ENCODE measurements at places on chromosomes 3 and 15.

DNA sequence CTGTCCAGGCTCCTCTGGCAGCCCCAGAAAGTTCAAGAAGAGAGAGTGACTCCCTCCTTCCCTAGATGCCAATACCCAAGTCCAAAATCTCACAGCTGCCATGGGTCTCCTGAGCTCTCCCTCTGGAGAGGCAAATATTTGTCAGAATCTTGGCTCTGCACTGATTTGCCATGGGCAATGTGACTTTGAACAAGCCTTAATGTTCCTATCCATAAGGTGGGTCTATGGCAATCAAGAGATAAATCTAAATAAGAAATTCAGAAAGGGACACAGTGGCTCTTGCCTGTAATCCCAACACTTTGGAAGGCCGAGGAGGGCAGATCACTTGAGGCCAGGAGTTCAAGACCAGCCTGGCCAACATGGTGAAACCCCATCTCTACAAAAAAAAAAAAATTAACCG lies 12.4 kb upstream of the WNT7A start:
- no peak for DNase-seq

- no peak for DNase-seq
These were observed 89.3 kb downstream of the PLSCR2 start for GRCh38 chr3:146380046-146380445.

DNA sequence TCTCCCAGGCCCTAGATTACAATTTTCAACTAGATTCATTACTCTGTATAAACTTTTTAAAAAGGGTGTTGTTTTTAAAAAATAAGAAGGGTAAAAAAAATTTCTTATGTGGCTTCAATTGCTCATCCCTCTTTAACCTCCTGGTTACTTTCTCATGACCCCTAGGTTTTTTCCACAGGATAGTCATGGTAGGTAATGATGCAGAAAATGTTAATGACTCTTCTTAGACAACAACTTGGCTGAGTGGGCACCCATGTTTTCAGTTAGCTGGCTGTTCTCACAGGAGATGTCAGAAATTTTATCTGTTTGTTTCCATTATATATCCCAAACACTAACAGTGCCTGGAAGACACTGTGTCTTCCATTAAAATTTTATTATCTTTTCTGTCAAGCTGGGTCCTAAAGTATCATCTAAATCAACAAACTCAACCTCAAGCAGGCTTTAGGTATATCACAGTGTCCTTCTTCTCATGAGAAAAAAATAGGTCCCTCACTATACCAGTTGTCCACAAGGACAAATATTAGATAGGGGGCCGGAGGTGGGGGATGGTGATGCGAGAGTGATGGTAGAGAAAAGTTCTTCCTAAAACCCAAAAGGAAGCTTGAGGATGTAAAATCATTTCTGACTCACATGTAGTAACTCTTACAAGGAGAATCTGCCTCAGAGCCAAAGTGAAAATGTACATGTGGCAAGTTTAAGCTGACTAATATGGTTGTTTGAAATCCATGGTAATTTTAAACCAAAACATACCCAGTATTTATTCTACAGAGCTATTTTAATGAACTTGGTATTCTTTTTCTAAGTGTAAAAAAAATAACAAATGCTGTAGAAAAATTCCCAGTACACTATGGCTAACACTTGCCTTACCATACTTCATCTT lies 43.3 kb downstream of the PLOD2 start:
- DNase-seq = peak; percentile 25

DNA sequence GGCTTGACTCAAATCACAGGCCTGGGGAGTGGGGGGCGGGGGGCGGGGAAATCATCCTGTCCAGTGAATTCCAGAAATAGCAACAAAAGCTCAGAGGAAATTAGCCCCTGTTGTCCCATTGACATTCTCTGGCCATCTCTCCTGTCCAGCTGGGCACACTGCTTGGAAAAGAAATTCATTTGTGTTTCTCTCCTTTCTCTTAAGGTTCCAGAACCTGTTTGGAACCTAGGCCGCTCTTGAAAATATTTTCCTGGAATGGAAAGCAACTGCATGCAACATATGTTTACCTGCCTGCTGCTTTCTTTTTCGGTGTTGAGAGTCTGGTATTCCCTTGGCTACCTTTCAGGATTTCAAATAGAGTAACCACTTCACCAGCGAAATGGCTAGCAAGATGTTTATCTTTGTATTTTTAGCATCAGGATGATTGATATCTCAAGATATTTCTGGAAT lies 169.0 kb downstream of the GHSR start:
- DNase-seq = peak; percentile 52

- no peak for DNase-seq
These were observed 94.7 kb downstream of the SSR3 start for GRCh38 chr3:156460206-156460611.

DNA sequence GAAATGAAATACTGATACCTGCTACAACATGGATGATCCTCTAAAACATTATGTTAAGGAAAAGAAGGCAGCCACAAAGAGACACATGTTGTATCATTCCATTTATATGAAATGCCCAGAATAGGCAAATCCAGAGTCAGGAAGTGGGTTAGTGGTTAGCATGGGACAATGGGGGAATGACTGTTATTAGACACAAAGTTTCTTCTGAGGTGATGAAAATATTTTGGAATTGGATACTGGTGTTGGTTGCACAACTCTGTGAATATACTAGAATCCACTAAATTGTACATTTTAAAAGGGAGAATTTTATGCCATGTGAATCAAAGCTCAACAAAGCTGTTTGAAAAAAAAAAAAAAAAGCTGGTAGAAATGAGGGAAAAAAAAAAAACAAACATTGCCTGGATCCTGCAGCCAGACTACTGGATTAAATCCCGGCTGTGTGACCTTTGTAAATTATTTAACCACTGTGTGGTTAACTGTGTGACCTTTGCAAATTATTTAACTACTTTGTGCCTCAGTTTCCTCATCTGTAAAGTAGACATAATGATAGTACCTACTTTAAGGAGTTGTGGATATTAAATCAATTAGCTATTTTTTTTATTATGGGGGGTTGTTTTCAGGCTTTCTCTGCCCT lies 75.6 kb upstream of the PRICKLE2 start:
- no peak for DNase-seq

DNA sequence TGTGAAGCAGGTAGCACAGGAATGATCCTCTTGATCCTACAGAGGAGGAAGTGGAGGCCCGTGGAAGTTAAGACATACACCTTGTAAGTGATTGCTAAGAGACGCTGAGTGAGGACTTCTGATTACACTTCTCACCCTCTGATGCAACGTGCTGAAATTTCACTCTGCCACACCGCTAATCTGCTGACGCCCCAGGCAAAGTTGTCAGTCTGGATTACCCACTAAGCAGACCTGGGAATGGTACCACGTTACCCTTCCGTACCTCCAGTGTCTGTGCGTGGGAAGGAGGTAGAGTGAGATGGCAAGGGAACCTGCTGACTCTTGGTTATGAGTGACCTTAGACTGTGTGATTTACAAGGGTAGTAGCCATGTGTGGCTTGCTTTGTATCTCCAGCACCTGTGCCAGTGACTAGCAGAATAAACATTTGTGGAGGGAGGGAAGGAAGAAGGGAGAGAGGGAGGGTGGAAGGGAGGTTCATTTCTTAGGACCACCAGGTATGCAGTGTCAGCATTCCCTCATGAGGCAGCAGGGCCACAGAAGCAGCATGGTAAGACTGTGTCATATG lies 115.0 kb downstream of the ALDH1A2 start:
- DNase-seq = no peak

- DNase-seq = no peak
These were observed 87.4 kb downstream of the ITPR1 start for GRCh38 chr3:4580346-4581123.

DNA sequence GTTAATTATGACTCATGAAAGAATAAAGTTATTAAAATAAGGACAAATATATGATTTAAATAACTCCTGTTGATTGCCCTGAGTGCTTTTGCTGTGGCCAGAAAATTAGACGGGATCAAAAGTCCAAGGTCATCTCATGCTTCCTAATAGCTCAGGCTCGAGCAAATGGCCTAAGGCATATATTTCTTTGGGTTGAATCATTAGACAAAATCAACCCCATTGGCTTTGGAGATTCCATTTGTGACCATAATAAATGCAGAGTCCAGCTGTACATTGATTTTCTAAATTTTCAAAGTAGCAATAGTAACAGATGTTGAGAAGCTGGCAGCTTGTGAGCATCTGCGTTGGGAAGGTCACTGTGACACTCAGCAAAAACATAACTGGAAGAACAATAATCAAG lies 464.5 kb upstream of the TGFBR2 start:
- DNase-seq = peak; percentile 53

DNA sequence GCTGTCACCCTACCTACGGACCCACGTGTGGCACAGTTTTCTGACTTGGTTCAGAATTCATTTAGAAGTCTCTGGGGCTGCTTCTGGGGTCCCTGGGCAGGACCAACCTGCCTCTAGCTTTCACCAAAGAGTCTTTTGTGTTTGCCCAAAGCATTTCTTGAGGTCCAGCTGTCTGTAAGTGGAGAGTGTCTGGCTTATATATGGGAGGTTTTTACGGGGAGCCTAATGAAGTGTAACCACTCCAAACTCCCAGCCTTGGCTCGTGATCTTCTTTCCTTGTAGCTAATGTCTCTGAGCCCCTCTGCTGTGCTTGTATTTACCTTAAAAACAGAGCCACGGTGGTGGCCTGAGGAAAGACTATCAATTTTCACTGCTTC lies 109.0 kb upstream of the CTDSPL start:
- peak; percentile 60 for DNase-seq

GRCh38 chr15:60761505-60761845 lies 282.5 kb upstream of the ICE2 start:
- DNase-seq = no peak

DNA sequence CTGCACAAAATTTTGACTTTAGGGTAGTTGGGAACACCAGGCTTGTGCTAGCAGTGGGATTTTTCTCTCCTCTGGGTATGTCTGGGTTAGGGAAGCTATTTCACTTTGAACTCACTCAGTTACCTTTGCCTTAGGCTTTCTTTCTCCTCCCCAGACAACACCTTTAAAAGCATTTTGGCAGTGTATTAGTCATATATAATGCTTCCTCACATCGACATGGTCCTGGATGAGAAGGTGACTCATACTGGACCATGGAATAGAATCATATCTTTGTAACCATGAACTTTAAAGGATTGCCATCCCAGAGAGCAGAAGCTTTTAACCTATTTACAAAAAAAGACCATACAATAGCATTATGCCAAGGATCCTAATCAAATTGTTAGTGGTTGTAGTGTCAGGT lies 2.7 kb downstream of the RYR3 start:
- no peak for DNase-seq

- DNase-seq = no peak
These were observed 625.8 kb upstream of the BCHE start for GRCh38 chr3:166462891-166463470.

DNA sequence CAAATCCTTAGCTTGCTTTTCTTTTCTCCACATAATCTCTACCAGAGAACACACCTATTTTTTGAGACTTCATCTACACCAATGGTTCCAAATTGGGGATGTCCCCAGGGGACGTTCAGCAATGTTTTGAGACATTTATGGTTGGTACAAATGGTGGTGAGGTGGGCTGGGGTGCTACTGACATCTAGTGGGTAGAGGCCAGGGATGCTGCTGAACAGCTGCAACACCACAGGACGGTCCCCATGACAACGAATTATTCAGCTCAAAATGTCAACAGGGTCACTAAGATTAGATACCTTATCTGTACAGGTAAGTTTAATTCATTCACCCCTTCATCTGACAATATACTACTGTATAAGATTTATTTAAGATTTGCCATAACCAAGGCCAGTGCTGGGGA lies 14.4 kb downstream of the GK5 start:
- DNase-seq = peak; percentile 51

DNA sequence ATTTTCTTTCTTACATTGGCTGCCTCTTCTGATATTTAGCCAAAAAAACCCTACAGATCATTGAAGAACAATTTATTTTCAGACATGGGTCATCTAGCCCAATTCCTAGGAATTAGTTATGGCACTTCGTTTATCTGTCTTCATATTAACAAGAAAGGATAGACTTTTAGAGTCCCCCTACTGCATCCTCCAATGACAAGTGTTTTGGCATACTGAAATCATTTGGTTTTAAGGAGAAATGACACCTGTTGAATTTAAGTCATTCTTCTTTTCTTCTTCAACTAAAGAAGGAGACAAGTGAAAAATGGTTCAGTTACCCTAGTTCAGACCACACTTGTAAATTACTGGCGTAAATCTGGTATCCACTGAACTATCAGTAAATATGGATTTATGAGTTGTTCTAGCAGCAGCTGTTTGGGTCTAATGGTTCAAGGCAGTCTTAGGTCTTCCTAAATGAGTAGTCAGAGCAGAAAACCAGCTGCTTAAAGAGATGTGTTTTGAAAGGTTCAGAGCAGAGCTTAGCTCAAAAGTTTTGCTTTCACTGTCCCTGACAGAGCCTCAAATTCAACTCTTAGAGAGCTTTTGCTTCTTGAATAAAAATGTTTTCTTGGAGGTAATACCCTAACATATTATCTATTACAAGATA lies 5.6 kb downstream of the VGLL3 start:
- DNase-seq = no peak

DNA sequence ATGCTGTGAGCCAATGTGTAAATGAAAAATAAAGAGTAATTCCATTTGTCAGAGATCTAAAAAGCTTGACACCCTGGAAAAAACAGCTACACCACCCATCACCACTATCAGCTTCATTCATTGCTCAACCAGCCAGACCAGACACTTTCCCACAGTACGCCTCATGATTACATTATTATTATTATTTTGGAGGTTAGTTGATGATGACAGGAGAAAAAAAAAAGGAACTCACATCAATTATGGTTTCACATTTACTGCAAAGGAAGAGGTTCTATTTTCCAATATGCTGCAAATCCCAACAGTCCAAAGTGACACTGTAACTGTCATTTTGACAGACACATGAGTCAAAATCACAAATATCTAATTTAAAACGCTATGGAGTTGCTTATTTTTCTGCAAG lies 134.7 kb upstream of the TSC22D2 start:
- DNase-seq = no peak

GRCh38 chr3:41652931-41653330 lies 309.0 kb downstream of the ULK4 start:
- no peak for DNase-seq

GRCh38 chr15:94607176-94607654 lies 375.9 kb downstream of the MCTP2 start:
- DNase-seq = no peak

DNA sequence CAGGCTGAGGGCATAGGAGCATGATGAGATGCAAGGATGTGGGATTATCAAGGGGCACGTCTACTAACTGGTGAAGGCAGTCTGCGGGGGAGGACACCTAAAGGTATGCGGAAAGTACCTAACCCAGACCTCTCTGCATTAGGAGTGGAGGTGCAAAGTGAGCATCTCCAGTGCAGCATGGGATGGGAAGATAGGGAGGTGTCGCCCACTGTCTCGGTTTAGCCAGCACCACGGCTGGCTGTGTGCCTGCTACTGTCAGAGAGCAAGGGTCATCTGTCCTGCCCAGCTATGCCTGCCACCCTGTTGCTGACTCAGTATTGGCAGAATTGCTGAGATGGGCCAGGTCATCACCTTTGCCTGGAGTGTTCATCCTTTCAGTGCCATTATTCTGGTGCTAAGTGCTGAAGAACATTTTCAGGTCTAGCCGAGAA lies 40.1 kb downstream of the OXNAD1 start:
- DNase-seq = no peak

- no peak for DNase-seq
These were observed 46.7 kb upstream of the MYZAP start for GRCh38 chr15:57544848-57545480.

GRCh38 chr3:79154865-79155264 lies 612.9 kb downstream of the ROBO1 start:
- DNase-seq = peak; percentile 41

All from NCI-H2171 treated with DMSO at 0.1 percent for 48 hours (cell line).